ENCODE measurements at places on chromosomes 2 and 18.
A peak's percentile ranks its signal among the peaks of the same experiment; 100 is the strongest.

GRCh38 chr2:202689898-202690297, 55.1 kb downstream of the FAM117B start:
- no peak overlapping the region for H3K4me3 ChIP-seq
- no peaks in the 10 kb centered on the region for H3K36me3 ChIP-seq
- H3K4me1 ChIP-seq: no peaks in the 10 kb centered on the region
- DNase-seq: no peak
- H3K27ac ChIP-seq: no peak overlapping the region

GRCh38 chr2:97738179-97739019, 25.0 kb downstream of the ZAP70 start:
- H3K27me3 ChIP-seq: no peaks in the 10 kb centered on the region
- no peak for DNase-seq
- H3K27ac ChIP-seq: no peak overlapping the region
- H3K4me3 ChIP-seq: no peak overlapping the region

- H3K36me3 ChIP-seq: no peaks in the 10 kb centered on the region
- no peak overlapping the region for H3K27ac ChIP-seq
- H3K27me3 ChIP-seq: no peaks in the 10 kb centered on the region
Measured at GRCh38 chr2:128258218-128258617, 60.5 kb downstream of the HS6ST1 start.

GRCh38 chr2:72081451-72081850, 66.2 kb downstream of the CYP26B1 start:
- no peaks in the 10 kb centered on the region for H3K36me3 ChIP-seq
- H3K27me3 ChIP-seq: no peaks in the 10 kb centered on the region
- H3K4me1 ChIP-seq: no peaks in the 10 kb centered on the region
- no peak for DNase-seq
- H3K4me3 ChIP-seq: no peak overlapping the region

- no peak overlapping the region for H3K27ac ChIP-seq
- H3K36me3 ChIP-seq: no peaks in the 10 kb centered on the region
- peak; percentile 27 for DNase-seq
- H3K4me1 ChIP-seq: no peaks in the 10 kb centered on the region
- H3K27me3 ChIP-seq: no peaks in the 10 kb centered on the region
Measured at GRCh38 chr2:177772529-177772928, 300.0 kb downstream of the PDE11A start.

DNA sequence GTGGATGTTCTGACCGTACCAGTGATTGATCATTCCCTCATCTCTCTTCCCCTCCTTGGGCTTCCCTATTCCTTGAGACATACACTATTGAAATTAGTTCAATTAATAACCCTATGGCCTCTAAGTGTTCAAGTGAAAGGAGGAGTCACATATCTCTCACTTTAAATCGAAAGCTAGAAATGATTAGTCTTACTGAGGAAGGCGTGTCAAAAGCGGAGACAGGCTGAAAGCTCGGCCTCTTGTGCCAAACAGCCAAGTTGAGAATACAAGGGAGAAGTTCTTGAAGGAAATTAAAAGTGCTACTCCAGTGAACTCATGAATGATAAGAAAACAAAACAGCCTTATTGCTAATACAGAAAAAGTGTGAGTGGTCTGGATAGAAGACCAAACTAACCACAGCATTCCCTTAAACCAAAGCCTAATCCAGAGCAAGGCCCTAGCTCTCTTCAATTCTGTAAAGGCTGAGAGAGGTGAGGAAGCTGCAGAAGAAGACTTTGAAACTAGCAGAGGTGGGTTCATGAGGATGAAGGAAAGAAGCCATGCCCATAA, 144.4 kb upstream of the LYPD6 start:
- no peaks in the 10 kb centered on the region for H3K4me1 ChIP-seq
- DNase-seq: no peak
- no peaks in the 10 kb centered on the region for H3K27me3 ChIP-seq
- H3K36me3 ChIP-seq: no peaks in the 10 kb centered on the region

GRCh38 chr2:237729681-237730475, 68.7 kb upstream of the RBM44 start:
- H3K27ac ChIP-seq: peak overlapping the region; percentile 64
- peak; percentile 80 for DNase-seq
- H3K4me1 ChIP-seq: peaks cover 25% of the 10 kb centered on the region
- H3K36me3 ChIP-seq: peaks cover 1% of the 10 kb centered on the region
- H3K27me3 ChIP-seq: no peaks in the 10 kb centered on the region

- H3K4me3 ChIP-seq: no peak overlapping the region
- peak; percentile 95 for DNase-seq
- H3K4me1 ChIP-seq: peaks cover 6% of the 10 kb centered on the region
- H3K27me3 ChIP-seq: no peaks in the 10 kb centered on the region
Measured at GRCh38 chr18:68779169-68779568, 18.7 kb upstream of the CCDC102B start.

DNA sequence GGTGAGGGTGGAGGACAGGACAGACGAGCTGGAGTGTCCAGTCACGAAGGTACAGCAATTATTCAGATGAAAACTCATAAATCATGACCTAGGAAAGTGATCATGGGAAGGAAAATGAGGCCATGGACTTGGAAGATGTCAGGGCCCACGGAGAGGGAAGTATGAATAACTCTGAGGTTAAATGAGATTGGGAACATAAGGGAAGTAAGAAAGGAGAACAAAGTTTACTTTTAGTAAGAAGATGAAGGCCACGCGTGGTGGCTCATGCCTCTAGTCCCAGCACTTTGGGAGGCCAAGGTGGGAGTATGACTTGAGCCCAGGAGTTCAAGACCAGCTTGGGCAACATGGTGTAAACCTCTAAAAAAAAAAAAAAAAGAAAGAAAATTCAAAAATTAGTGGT, 56.2 kb downstream of the AQP4 start:
- no peaks in the 10 kb centered on the region for H3K36me3 ChIP-seq
- H3K27me3 ChIP-seq: no peaks in the 10 kb centered on the region
- H3K4me3 ChIP-seq: no peak overlapping the region
- DNase-seq: no peak
- no peaks in the 10 kb centered on the region for H3K4me1 ChIP-seq

GRCh38 chr18:39721712-39722111, 2156.1 kb upstream of the CELF4 start:
- H3K4me1 ChIP-seq: no peaks in the 10 kb centered on the region
- peak; percentile 51 for DNase-seq
- no peak overlapping the region for H3K27ac ChIP-seq
- H3K36me3 ChIP-seq: no peaks in the 10 kb centered on the region
- H3K27me3 ChIP-seq: no peaks in the 10 kb centered on the region

DNA sequence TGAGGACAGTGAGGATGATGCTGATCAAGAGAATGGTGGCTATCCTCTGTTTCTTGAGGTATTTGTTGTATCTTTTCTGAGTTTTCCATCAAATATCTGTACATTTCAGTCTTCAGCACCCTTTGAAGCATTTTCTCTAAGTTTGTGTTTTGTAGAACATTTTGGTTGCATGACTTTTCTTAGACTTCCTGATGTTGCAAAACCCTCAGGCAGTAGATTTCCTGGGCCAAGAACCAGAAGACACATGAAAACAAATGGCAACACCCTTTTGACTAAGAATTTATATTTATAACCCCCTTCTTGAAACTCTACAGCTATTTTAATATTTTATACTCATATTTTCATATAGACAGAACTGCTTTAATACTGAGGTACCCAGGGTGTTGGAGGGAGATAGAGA, 16.2 kb downstream of the HNMT start:
- H3K27me3 ChIP-seq: no peaks in the 10 kb centered on the region
- no peaks in the 10 kb centered on the region for H3K36me3 ChIP-seq
- DNase-seq: peak; percentile 22
- H3K27ac ChIP-seq: no peak overlapping the region

GRCh38 chr2:199830531-199830930, 20.5 kb downstream of the FTCDNL1 start:
- no peaks in the 10 kb centered on the region for H3K36me3 ChIP-seq
- DNase-seq: no peak
- H3K27ac ChIP-seq: no peak overlapping the region
- H3K4me1 ChIP-seq: no peaks in the 10 kb centered on the region

DNA sequence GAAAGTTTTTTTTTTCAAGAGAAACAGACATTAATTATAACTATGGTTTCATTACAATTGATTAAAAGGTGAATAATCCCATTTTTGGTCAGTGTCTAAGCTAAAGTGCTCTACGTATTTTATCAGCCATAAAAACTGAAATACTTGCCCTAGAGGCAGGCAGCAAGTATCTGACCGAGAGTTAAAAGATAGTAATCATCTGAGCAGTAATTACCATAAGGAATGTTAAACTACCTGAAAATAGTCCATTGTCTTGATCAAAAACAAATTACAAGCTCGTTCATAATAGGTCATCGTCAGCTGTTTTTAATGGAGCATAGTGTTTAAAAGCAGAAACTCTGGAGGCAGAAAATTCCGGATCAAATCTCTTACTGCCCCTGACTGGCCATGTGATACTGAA, 105.7 kb upstream of the ZEB2 start:
- H3K4me1 ChIP-seq: no peaks in the 10 kb centered on the region
- no peaks in the 10 kb centered on the region for H3K27me3 ChIP-seq
- no peak overlapping the region for H3K27ac ChIP-seq
- no peak overlapping the region for H3K4me3 ChIP-seq

- DNase-seq: peak; percentile 25
- no peaks in the 10 kb centered on the region for H3K27me3 ChIP-seq
- peaks cover 2% of the 10 kb centered on the region for H3K4me1 ChIP-seq
Measured at GRCh38 chr2:65204461-65205210, 23.0 kb upstream of the ACTR2 start.

DNA sequence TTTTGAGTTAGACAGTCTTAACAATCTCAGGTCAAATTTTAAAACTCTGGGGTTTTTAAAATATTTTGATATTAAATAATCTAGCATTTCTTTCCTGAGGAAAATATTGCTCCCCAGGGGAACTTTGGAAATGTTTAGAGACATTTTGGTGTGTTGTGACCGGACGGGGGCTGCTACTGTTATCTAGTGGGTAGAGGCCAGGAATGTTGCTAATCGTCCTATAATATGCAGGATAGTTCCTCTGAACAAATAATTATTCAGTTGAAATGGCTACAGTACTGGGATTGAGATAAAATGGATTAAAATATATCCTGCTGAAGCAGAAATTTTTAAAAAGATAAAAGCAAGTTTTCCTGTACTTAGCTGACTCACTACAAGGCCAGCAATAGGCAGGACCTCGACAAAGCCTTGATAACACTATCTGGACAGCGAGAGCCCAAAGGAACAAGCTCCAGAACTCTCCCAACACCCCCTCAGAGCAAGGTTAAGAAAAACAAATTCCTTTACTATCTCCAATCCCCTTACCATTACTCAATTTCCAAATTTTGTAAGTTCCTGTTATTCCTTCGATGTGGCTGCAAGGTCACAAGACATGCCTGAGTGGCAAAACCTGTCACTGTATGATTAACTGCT, 1407.4 kb downstream of the SUCLG1 start:
- peaks cover 2% of the 10 kb centered on the region for H3K4me1 ChIP-seq
- no peak overlapping the region for H3K4me3 ChIP-seq
- H3K27me3 ChIP-seq: no peaks in the 10 kb centered on the region
- DNase-seq: no peak
- no peak overlapping the region for H3K27ac ChIP-seq

DNA sequence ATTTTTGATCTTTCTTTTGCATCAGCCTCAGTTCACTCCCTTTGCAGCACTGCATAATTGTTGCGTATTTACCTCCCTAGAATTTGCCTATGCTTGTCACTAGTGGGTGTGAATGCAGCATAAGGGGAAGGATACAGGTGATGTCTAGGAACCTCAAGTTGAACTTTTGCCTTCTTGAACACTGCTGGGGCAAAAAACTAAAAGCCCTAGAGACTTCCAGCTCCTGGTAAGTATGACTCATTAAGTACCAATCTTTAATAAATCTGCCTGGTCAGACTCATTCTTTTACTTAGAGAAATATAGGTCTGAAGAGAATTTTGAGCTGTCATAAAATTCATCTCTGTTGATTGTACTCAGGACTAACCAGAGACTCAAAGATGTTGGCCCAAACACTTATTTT, 547.3 kb upstream of the FANCL start:
- no peak overlapping the region for H3K4me3 ChIP-seq
- H3K27ac ChIP-seq: no peak overlapping the region
- no peaks in the 10 kb centered on the region for H3K27me3 ChIP-seq

GRCh38 chr18:62634979-62635630, 80.2 kb upstream of the PHLPP1 start:
- H3K27ac ChIP-seq: no peak overlapping the region
- H3K36me3 ChIP-seq: no peaks in the 10 kb centered on the region
- no peak overlapping the region for H3K4me3 ChIP-seq
- H3K27me3 ChIP-seq: no peaks in the 10 kb centered on the region

DNA sequence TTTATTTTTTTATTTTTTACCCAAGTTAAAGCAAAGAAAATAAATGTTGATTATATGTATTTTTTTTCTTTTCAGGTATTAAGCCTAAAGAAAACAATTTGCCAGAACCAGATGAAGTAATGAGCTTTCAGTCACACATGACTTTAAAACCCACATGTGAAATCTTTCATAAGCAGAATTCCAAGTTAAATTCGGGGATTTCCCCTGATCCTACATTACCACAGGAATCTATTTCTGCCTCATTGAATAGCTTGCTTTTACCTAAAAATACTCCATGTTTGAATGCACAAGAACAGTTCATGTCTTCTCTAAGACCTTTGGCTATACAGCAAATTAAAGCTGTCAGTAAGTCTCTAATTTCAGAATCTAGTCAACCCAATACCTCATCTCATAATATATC, 26.6 kb downstream of the GEN1 start:
- H3K4me1 ChIP-seq: no peaks in the 10 kb centered on the region
- no peak overlapping the region for H3K27ac ChIP-seq
- H3K27me3 ChIP-seq: no peaks in the 10 kb centered on the region
- no peaks in the 10 kb centered on the region for H3K36me3 ChIP-seq
- no peak overlapping the region for H3K4me3 ChIP-seq

DNA sequence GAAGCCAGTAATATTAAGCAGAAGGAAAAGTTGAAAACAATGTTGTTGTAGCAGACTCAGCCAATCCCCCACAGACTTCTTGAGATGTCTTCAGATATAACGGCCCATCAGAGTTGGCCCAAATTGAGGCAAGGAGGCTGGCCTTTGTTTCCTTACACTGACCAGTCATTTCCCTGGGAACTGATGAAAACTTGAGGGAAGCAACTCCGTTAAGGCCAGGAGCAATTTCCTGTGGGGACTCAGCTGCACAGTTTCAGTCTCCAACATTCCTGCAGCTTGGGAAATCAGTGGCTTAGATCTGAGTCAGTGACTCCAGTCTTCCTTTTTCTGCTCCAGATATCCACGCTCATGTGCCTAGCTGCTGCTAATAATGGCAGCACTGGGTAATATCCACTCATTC, 75.7 kb downstream of the FTCDNL1 start:
- no peaks in the 10 kb centered on the region for H3K36me3 ChIP-seq
- DNase-seq: no peak
- H3K4me1 ChIP-seq: no peaks in the 10 kb centered on the region

DNA sequence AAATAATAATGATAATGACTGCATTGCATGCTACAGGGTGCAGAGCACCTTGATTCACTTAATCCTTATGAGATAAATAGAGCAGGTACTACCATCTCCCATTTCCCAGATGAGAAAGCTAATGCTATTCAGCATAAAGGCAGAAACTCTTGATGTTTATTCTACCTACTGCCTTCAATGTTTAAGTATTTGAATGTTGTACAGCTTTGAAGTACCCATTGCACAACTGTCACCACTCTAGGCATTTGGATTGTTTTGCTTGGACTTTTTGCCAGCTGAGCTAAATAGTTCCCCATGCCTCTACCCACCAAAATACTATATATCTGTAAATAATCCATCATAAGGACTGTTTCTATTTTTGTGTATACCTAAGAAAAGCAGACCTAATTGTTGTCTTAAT, 7.7 kb upstream of the MXD1 start:
- H3K27me3 ChIP-seq: no peaks in the 10 kb centered on the region
- H3K4me3 ChIP-seq: no peak overlapping the region
- no peak for DNase-seq
- no peaks in the 10 kb centered on the region for H3K4me1 ChIP-seq
- peaks cover 5% of the 10 kb centered on the region for H3K36me3 ChIP-seq

GRCh38 chr2:170145675-170146432, 32.1 kb upstream of the MYO3B start:
- H3K36me3 ChIP-seq: no peaks in the 10 kb centered on the region
- H3K27me3 ChIP-seq: no peaks in the 10 kb centered on the region
- no peak overlapping the region for H3K27ac ChIP-seq
- no peak for DNase-seq
- H3K4me3 ChIP-seq: no peak overlapping the region

Measured in fibroblast of lung (primary cell).